Activated T-helper 1 cell treated with Interleukin-2 at 50 U/mL for 16 hours (primary cell): ENCODE measurements at places on chromosomes 16 and 17.

DNA sequence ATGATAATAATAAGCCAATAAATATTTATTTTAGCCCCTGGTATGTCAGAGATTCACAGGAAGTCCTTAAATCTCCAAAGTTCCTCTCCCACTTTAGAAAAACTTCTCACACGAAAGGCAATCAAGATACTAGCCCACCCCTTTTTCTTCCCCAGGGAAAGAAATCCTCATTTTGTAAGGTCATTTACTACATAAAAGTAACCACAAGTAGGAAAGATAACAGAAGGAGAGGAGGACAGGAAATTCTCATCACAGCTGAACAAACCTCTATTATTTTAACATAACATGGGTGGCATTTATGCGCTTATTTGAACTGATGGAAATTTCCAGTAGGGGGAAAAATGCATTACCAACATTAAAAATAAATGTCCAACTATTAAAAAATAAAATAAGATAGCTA lies 3.4 kb downstream of the FAM222B start:
- DNase-seq, result no peak

DNA sequence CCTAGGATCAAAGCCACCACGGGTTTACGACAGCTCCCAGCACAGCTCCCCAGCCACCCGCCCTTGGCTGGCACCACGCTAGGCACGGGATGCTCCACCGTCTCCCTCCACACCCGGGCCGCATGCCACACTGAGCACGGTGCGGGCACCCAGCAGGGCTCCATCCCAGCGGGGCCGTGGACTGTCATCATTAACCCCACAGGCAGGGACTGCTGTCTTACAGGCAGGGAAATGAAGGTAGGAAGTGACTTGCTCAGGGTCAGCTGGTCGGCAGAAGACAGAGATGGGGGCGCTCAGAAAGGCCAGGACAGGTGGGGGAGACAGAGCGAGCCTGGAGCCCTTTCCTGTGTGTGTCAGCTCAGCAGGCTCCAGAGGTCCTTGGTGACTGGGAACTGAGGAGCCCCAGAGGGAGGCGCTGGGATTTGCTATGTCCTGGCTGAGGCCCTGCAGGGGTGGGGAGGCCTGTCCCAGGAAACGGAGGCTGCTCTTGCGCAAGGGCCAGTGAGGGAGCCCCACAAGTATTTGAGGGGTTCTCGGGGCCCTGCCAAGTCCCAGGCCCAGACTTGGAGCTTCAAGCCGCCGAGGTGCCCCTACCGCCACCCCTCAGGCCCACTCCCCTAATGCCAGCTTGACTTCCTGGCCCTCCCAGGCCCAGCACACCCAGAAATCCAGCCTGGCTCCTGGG lies 3.2 kb downstream of the UBALD1 start:
- no peak for DNase-seq

GRCh38 chr17:12136646-12137045 lies 116.0 kb downstream of the MAP2K4 start:
- no peak for DNase-seq

DNA sequence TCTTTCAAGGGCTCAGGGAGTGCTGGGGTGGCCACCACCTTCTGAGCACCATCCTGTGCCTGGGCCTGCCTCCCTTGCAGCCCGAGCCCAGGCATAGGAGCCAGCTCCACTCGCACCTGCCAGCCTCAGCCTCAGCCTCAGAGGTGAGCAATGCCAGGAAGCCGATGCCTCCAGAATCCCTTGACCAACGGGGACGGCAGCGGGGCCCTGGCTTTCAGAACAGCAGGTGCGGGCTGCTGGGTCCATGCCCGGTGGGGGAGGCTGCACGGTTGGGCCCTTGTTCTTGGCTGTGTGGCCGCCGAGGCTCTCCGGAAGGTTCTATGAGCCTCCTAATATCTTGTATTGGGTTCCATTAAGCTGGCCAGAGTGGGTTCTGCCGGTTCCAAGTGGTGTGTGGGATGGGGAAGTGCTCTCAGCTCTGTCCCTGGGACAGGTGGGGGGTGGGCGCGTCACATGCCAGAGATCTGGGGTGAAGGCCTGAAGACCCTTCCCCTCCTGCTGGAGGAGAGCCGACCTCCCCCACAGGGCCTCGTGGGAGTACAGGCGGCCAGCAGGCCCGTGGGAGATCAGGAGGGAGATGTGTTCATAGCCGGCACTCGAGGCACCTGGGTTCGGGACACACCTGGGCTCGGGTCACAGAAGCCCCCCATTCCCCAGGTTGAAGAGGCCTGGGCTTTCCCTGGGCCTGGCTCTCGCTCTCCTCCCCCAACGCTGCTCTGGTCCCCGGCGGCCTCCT lies 27.0 kb downstream of the NPTX1 start:
- DNase-seq, result no peak

DNA sequence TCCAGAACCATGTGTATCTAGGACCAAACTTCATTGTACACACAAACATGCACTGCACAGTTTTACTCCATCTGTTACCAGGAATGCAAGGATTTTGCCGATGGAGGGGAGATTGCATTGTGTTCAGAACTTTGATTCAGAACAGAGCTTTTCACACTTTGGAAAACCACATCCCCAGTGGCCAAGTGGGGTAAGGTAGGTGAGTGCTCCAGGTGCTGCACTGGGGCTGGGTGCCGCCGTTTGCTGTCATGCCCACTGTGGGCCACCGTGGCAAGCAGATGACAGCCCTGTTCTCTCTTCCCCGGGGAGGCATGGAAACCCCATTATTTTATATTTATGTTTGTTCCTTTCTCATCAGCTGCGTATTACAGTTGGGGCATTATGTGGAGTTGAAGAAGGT lies 29.3 kb upstream of the JPH3 start:
- no peak for DNase-seq

DNA sequence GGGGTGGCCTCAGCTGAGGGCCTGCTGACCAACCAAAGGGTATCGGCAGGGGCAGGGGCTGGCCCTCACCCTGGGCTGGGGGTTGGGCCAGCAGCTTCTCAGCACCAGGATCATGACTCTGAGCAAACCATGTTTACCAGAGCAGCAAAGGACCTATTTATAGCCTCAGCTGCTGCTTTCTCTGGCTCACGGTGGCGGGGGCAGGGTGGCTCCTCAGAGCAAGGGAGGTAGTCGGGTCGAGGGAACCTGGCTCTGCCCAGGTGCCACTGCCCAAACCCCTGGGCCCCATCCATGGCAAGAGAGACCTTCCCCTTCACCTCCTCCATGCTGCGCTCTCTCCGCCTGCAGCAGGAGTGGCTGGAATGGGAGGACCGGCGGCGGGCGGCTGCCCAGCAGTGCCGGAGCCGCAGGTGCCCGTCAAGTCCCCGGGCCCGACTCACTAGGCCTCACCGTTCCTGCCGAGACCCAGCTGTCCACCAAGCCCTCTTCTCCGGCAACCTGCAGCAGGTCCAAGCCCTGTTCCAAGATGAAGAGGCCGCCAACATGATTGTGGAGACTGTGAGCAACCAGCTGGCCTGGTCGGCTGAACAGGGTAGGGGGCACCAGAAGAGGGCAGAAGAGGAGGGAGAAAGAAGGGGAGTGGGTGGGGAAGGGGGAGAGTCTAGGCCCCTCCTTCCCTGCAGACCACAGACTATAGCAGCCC lies at the start of gene ASB16:
TSS of gene ASB16 (plus strand) at position 206 of the 703 bp plus-strand sequence. CDS start at position 292, 86 bp downstream.
- no peak for DNase-seq

GRCh38 chr17:29577385-29578211 lies 9.1 kb downstream of the TP53I13 start:
- no peak for DNase-seq

- no peak for DNase-seq
Observed at GRCh38 chr17:77018504-77018903, 122.3 kb upstream of the SEC14L1 start.

DNA sequence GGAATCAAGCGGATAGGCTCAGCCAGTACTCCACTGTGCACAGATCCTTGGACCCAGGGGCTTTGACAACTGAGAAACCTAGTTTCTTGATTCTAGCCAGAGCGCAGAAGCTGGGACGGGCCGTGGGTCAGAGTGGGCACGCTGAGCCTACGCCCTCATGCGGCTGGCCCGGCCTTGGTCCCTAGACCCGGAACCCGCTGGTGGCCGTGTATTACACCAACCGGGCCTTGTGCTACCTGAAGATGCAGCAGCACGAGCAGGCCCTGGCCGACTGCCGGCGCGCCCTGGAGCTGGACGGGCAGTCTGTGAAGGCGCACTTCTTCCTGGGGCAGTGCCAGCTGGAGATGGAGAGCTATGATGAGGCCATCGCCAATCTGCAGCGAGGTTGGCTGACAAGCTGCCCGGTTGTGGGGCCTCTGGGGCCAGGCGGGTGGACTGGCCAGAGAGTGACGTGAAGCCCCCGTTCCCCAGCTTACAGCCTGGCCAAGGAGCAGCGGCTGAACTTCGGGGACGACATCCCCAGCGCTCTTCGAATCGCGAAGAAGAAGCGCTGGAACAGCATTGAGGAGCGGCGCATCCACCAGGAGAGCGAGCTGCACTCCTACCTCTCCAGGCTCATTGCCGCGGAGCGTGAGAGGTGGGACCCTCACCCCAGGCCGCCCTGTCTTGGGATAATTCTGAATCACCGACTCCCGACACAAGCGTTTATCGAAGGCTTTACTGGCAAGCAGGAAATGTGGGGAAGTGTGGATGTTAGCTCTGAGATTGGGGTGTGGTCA lies 946 bp downstream of the STUB1 start:
- DNase-seq, result no peak

- DNase-seq, result no peak
Observed at GRCh38 chr16:57502048-57502775, 15.9 kb upstream of the DOK4 start.

GRCh38 chr16:14302031-14302398 lies 230.9 kb downstream of the MRTFB start:
- DNase-seq, result no peak

- DNase-seq, result no peak
Observed at GRCh38 chr16:87229230-87230188, 87.7 kb downstream of the C16orf95 start.

GRCh38 chr17:21174713-21175112 lies 39.2 kb downstream of the TMEM11 start:
- no peak for DNase-seq
